SHP77 (cell line): ENCODE measurements at places on chromosomes 5 and 9.
A peak's percentile ranks its signal among the peaks of the same experiment; 100 is the strongest.

- DNase-seq: peak; percentile 4
These were observed 41.2 kb upstream of the ABCA1 start for GRCh38 chr9:104969116-104969515.

GRCh38 chr5:142690667-142691066, 4.8 kb upstream of the FGF1 start:
- DNase-seq: peak; percentile 26

DNA sequence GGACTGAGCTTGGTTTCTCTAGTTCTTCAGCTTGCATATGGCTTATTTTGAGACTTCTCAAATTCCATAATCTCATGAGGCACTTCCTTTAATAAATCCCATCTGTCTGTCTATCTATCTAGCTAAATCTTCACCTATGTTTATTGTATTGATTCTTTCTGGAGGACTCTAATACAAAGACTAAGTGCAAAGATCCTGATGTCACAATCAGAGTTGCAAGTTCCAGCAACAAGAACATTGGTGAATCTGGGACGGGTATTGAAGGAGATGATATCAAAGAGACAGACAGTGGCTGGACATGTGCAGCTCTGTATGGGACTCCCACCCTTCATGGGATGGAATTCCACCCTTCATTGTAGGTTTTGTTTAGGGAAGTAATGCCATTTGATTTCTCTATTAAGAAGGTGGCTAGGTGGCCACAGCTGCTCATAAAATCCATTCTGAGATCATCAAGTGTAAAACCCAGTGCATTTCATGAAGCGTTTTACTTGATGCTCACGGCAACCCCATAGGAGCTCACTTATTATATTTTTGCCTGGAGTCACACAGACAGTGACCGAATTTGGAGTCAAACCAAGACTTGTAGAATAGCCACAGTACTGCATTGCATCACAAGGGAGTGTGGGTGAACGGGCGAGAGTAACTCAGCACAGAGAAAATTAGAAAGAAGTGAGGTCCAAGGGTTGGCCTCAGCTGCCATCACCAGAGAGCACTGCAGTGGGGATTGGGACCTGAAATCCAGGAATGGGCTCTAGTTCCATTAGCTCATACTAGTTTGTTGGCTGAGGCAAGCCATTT, 24.9 kb downstream of the TAS2R1 start:
- DNase-seq: no peak

- no peak for DNase-seq
These were observed 611.1 kb downstream of the HTR1A start for GRCh38 chr5:63351164-63351563.

DNA sequence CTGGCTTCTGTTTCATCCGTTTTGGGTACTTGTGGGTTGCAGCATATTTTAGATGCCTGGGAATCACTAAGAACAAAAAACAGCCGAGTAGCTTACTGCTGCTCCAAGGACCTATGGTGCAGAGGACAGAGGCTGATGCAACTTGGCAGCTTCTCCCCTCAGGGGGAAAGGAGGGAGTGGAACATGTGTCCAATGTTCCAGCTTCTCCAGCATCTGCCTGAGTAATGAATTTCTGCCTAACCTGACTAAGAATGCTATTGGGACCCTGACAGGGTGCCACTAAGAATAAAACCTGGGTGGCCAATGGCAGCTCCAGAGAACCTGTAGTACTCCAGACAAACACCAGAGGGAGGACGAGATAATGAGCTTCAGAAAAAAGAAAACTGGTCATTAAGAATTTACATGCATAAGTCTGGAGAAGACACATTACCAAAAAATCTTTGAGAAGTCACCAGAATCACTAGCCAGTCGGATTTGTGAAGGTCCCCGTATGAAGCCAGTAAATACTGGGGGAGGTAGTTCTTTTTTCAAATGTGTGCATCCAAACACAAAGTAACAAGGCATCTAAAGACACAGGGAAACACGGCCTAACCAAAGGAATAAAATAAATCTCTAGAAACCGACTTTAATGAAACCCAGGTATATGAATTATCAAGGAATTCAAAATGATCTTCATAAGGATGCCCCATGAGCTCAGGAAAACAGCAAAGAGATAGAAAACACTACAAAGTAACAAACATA, 293.5 kb downstream of the HINT1 start:
- peak; percentile 3 for DNase-seq

DNA sequence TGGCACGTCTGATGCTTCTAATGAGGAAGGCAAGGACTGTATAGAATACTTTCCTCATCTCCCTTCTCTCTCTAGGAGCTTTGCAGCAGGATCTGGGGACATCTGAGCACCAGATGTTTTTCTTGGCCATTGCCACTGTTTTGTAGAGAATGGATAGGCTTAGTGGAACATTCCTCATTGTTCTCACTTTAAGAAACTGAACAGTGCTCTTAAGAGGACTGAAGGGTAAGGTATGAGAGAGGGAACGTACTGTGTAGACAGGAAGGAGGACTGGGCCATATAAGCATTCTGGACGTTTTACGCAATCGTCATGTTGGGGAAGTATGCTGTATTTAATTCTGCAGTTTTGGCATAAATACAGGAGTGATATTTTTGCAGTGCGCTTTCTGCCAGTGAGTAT, 70.6 kb downstream of the SMARCA2 start:
- no peak for DNase-seq

GRCh38 chr9:86326536-86326935, 27.7 kb downstream of the TUT7 start:
- DNase-seq: no peak

DNA sequence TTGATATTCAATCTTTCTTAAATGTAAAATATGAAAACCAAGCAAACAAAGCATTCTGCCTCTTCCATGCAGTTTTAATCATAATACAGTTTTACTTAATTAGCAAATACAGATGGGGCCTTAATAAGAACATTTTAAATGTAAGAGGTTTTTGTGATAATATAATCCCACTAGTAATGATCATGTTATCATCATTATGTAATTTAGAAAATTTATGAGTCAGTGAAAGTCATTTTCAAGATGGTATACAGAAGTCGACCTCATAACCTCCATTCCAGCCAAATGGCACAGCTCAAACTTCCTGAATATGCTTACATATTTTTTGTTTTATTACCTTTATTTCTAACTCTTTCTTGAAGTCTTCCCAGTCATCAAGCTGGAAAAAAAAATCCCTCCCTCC, 102.2 kb upstream of the GNA14 start:
- DNase-seq: no peak
